ENCODE measurements at places on chromosomes 4 and X.
A peak's percentile ranks its signal among the peaks of the same experiment; 100 is the strongest.

GRCh38 chr4:168654104-168654847, 157.4 kb downstream of the PALLD start:
- no peak for DNase-seq
- H3K4me3 ChIP-seq, result no peak overlapping the region
- no peaks in the 10 kb centered on the region for H3K36me3 ChIP-seq
- H3K27me3 ChIP-seq, result no peaks in the 10 kb centered on the region

- no peaks in the 10 kb centered on the region for H3K36me3 ChIP-seq
- H3K4me1 ChIP-seq, result no peaks in the 10 kb centered on the region
- H3K27ac ChIP-seq, result no peak overlapping the region
- no peak overlapping the region for H3K4me3 ChIP-seq
- DNase-seq, result no peak
- H3K27me3 ChIP-seq, result no peaks in the 10 kb centered on the region
Measured at GRCh38 chr4:87316961-87317360, 5.7 kb downstream of the HSD17B13 start.

GRCh38 chr4:150251752-150252190, 173.5 kb downstream of the DCLK2 start:
- no peaks in the 10 kb centered on the region for H3K27me3 ChIP-seq
- H3K36me3 ChIP-seq, result peaks cover 47% of the 10 kb centered on the region
- DNase-seq, result no peak

GRCh38 chr4:42281324-42282020, 115.8 kb upstream of the SHISA3 start:
- no peak for DNase-seq
- H3K4me1 ChIP-seq, result no peaks in the 10 kb centered on the region
- no peaks in the 10 kb centered on the region for H3K27me3 ChIP-seq
- peak overlapping the region; percentile 43 for H3K27ac ChIP-seq

- no peak for DNase-seq
- no peaks in the 10 kb centered on the region for H3K27me3 ChIP-seq
- H3K36me3 ChIP-seq, result no peaks in the 10 kb centered on the region
Measured at GRCh38 chr4:86122404-86122803, 237.4 kb downstream of the MAPK10 start.
